ENCODE measurements at places on chromosomes 11 and 22.
A peak's percentile ranks its signal among the peaks of the same experiment; 100 is the strongest.

DNA sequence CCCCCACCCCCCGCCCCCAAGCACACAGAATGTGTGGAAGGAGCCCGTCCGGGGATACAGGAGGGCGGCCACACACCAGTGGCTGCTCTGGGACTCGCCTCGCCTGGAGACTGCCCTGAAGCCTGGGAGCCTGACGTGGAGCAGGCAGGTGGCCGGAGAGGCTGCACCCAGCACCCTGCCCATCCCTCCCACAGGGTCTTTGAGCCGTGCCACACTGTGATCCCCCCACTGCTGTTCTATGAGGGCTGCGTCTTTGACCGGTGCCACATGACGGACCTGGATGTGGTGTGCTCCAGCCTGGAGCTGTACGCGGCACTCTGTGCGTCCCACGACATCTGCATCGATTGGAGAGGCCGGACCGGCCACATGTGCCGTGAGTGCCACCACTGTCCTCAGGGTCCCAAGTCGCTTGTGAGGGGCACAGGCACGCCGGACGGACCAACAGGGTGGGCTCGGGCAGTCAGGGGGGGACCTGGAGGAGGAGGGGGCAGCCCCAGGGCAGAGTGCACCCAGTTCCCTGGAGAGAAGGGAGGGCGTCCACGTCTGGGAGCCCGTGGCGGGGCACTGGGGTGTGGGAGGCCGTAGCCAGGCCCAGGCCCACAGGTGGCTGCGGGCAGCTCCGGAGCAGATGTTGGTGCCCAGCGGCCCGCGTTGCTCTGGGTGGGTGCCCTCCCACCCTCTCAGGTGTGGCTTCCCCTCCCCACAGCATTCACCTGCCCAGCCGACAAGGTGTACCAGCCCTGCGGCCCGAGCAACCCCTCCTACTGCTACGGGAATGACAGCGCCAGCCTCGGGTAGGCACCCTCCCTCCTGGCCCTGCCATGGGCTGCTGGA lies 27.0 kb upstream of the MUC5B start:
- DNase-seq, result no peak

- DNase-seq, result no peak
Observed at GRCh38 chr22:17921871-17922821, 102.2 kb downstream of the MICAL3 start.

- DNase-seq, result no peak
Observed at GRCh38 chr11:131991606-131992005, 621.2 kb downstream of the NTM start.

- no peak for DNase-seq
Observed at GRCh38 chr22:47602732-47603131, 840.3 kb downstream of the TBC1D22A start.

DNA sequence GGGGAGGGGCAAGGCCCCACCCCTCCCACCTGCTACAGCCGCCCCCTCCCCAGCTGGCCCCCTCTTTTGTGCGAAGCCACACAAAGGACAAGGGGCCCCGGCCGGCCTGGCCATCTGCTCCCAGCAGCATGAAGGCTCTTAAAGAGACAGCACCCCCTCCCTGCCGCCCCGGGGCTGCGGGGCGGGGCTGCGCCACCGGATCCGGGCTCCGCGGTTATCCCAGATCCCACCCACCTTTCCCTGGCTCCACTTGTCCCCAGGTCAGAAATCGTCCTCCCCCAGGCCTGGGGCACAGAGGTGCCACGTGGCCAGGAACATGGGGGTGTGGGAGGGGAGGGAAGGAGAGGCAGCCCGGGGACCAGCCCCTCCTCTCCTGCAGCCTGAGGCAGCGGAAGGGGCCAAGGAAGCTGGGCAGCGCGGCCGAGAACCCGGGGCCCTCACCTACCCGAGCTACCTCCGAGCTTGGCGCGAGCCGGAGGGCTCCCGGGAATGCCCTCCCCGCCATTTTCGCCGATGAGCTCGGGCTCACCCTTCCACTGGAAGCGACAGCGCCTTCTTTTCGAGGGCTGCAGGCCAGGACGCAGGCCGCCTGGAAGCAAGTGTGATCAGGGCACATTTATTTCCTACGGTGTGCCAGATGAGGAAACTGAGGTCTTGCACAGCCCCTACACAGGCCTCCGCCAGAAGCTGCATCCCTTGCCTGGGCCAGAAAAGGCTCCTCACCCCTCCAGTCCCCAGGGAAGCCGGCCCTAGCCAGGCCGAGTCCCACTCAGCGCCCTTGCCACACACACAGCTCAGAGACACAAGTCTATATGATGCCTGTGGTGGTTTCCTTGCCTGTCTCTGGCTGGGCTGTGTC lies 2.5 kb upstream of the RCOR2 start:
- DNase-seq, result no peak

DNA sequence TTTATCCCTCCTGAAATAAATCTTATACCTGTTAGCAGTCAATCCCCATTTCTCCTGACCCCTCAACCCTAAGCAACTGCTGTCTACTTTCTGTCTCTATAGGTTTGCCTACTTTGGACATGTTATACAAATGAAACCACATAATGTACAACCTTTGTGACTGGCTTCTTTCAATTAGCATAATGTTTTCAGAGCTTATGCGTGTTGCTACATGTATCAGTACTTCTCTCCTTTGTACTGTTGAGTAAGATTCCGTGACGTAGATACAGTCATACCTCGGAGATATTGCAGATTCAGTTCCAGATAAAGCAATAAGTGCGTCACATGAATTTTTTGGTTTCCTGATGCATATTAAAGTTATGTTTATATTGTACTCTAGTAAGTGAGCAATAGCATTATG lies 127.3 kb downstream of the MORC2 start:
- DNase-seq, result no peak

GRCh38 chr11:11661326-11662040 lies 39.7 kb upstream of the GALNT18 start:
- no peak for DNase-seq

DNA sequence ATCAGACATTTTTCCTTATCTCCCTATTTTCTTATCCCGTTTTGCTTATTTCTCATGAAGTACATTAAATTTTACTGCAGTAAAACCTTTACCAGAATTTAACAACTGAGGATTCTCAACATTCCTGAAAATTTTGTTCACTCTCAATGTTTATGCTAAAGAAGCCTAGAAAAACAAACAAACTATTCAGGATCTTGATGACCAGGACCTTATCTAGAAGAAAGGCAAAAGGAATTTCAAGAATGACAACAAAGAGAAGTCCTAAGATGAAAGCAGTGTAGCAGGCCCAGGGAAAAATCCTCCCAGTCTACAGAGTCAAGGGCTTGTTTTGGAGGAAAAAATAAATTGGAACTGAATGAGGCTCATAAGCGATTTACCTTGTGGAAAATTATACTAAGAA lies 283.3 kb upstream of the ARHGAP42 start:
- DNase-seq, result no peak

DNA sequence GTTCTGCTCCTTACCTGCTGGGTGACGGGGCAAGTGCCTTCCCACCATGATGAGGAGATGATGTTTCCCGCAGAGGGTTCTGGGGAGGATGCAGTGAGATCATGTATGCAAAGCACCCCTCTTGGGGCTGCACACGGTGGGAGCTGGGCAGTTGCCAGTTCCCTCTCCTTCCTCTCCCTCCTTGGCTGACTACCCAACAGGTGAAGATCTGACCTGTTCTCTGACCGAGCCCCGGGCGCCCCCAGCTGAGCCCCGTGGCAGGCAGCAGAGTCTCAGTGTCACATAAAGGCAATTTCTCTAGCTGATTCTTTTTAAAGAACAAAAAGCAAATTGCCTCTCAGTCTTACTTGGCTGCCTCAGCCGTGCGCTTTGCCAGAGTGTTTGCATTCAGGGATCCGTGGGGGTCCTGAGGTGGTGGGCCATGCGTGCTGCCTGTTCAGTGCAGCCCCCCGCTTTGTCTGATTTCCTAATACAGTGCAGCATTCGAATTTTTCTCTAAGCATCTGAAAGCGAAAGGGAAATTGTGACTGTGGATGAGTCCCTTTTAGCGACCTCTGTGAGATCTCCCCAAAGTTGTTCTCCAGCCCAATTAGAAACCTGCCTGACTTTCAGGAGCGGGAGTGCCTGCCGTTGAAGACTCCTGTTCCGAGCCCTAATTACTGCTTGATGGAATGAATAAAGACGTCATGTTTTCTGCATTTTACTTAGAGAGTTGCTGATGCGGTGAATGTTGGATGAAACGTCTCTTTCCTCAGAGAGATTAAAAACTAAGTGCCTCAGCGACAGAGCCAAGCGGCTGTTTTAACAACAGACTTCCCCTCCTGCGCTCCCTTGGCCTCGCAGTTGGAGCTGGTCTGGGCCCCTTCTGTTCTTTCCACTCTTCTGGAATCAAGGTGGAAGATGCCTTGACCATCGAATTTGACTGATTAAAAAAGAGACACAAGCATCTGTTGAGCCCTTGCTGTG lies 86.0 kb downstream of the GRIK4 start:
- no peak for DNase-seq

DNA sequence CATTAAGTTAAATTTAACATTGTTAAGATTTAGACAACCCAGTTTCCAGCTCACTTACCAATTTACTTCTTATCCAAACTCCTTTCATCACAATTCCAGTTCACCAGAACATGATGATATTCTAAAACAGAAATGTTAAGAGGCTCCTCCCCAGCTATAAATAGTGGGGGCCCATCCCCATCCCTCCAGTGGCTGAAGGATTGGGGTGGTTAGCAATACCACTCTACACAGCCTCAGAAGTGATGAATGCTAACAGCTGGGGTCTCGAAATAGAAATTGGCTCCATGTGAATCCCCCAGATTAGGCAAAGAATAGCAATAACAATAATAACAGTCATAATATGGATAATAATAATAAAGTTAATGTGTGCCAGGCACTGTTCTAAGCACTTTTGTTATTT lies 97.9 kb upstream of the NCAM1 start:
- no peak for DNase-seq

DNA sequence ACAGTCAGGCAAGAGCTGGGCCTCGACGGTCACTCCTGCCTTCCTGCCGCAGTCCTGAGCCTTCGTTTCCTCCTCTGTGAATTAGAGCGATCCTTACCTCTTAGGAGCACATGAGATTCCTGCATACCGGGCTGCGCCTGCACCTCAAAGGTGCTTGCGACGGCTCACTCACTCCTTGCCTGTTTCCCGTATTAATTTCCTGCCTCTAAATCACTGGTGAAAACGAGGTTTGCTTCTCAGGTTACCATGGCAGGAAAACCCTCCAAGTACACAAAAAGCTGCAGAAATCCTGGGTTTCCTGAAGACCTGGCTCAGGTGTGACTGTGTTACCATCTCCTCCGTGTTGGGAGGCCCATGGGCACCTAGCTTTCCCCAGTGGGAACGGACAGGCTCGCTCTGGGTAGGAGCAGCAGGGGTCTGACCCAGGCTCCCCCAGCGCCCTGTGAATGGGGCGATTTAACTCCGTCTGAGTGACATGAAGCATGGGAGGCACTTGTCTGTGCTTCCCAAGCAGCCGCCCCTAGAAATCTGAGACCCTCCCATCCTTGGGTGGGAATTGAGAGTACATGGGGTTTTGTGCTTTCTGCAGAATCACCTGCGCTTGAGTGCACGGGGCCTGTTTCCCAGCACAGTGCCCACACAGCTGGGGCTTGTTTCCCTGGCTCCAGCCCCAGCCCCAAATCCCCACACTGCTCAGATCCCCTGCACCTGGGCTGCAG lies 64.8 kb downstream of the PHF21B start:
- no peak for DNase-seq

DNA sequence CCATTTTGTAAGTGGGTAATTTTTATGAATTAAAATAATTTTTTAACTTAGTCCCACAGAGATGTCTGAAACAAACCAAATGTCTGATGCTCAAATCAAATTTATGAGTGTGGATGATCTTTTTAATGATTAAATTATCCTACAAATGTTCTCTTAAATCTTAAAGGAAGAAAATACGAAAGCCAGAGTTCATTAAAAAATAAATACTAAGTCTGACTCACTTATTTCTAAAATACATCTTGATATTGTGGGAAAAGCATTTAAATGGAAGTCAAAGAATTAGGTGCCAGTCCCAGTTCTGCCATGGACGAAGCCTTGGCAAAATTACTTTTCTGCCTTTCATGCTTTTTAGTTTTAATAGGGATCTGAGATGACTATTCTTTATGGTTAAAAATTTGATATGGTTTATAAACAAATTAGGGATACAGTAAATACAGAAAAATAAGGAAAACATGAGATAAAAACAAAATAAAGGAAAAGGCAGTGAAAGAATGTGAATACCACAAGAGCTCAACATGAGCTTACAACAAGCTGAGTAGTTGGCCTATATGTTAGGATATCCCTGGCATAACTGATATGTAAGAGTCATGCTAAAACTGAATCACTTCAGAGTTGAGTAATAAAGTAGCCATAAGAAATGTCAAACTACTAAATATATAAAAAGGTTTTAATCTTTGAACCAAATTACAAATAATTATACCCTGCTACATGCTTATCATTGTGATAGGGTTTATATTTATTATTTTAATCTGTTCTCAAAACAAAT lies 9.2 kb downstream of the CCDC34 start:
- DNase-seq, result no peak

- no peak for DNase-seq
Observed at GRCh38 chr11:39910087-39910486, 1549.4 kb downstream of the LRRC4C start.

GRCh38 chr11:109644152-109644551 lies 222.2 kb downstream of the C11orf87 start:
- no peak for DNase-seq

GRCh38 chr11:65047581-65048422 lies 6.8 kb downstream of the SAC3D1 start:
- DNase-seq, result peak; percentile 20

GRCh38 chr11:134763030-134763388 lies 351.0 kb upstream of the B3GAT1 start:
- DNase-seq, result no peak

GRCh38 chr11:28794405-28794804 lies 686.2 kb downstream of the METTL15 start:
- DNase-seq, result no peak

DNA sequence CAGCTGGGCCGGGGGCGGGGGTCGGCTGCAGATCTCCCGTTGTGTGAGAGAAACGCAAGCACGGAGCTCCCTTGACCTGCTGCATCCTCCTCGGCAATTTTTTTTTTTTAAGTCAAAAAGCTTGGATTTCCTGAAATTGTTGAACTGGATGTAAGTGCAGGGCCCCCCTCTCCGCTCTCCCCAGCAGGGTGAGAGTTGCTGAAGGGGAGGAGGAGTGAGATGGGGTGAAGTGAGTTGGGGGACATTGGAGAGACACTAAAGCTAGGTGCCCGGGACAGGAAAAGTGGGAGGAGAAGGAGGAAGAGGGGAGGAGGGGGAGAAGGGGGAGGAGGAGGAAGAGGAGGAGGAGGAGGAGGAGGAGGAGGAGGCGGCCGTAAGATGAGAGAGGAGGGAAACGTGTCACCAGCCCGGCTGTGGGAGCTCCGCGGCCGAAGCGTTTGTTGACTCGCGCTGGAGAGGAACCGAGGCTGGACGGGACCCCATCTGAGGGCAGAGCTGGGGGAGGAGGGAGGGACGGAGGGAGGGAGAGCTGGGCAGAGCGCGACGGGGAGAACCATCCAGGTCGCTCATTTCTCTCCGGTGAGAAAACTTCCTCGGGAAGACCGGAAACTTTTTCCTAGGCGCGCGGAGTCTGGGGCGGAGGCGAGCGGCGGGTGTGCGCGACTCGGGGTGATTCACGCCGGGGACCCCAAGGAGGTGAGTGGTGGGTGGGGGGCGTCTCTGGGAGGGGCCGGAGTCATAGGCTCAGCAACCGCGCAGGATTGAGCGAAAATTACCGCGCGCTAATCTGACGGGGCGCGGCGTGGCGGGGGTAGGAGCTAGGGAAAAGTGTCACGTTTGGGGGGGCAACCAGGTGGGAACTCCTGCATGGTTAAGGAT lies 80.2 kb downstream of the PRR5L start:
- DNase-seq, result peak; percentile 16
